ENCODE measurements at places on chromosomes 11 and 22.

DNA sequence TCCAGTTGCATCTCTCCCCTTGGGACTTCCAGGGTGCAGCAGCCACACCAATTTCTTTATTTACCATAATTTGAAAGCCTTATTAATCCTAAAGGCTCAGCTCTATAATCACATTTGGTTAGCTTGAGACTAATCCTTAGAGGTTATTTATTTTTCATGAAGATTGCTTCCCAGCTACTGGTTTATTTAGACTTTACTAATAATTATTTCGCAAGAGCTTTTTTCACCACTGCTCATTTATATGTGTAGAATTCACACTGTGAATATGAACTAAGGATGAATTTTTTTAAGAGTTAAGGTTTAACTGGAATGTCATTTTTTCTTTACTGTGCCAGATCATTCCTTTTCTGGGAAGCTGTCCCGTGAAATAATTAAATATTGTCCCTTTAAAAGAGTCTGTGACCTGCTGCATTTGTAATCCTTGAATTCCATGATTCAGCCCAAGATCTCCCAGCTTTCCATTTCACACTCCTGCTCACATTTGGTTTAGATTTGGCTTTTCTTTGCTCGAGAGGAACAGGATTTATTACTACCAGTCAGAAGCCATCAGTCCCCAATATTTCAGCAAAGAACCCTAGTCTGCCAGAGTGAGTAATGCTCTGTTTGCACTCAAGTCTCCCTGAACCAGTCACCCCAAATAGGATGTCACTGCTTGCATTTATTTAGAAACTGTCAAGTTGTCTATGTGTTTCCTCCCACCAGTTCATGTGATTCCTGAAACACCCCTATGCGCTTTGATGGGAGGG, 4.4 kb upstream of the CD44 start:
- no peak for DNase-seq

- DNase-seq, result peak; percentile 90
Observed at GRCh38 chr11:78420796-78421209, 3.2 kb upstream of the GAB2 start.

GRCh38 chr11:10388101-10388500, 67.0 kb upstream of the AMPD3 start:
- no peak for DNase-seq

DNA sequence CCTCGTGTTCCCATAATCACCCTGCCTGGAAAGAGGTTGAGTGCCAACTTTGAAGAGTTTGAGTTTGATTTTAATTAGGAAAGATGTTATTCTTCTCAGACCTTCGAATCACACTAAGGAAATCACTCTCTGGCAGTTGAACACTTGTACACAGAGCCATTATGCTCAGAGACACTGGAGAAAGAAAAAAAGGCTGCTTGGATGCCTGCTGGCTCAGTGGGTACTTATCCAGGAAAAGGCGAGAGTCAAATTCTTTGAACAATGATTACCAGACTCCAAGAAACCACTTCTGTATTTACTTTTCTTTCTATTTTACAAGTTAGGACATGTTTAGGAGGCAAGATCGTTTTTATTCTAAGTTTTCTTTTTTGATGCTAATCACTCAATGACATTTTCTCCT, 438.5 kb upstream of the FAT3 start:
- DNase-seq, result no peak

- no peak for DNase-seq
Observed at GRCh38 chr11:124115782-124116616, 749 bp downstream of the VWA5A start.

- DNase-seq, result no peak
Observed at GRCh38 chr11:64366751-64367150, 7.8 kb downstream of the RPS6KA4 start.

All from lower leg skin (tissue), 4 donors.